NCI-H1436 (cell line): ENCODE measurements at places on chromosomes 2 and 18.

- DNase-seq, result no peak
Observed at GRCh38 chr2:1682181-1682440, 62.2 kb downstream of the PXDN start.

DNA sequence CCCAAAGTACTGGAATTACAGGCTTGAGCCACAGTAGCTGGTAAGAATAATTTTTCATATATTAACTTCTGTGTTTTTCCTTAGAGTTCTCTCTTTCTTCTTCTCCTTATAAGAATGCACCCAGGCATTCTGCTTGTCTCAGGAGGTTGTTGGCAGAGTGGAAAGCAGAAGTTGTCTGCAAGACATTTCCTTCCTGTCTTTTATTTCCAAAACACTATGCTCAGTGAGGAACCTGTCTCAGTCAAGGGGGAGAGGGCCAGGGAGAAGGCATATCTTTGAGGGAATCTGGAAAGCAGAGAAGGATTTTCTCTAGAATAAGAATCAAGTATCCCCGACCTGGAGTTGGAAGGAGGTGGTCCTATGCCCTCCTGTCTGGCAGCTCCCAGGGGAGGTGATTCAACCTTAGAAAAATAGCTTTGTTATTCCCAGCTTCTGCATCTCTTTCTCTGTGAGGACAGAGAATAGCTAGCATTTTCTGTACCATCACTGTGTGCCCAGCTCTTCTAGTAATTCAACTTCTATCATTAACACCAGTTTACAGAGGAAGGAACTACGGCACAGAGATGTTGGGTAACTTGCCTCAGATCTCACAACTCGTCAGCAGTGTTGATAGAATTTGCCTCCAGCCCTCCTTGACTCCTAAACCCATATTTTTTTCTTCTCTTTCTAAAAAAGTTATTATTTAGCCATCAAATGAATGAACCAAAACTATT lies 3.8 kb upstream of the LPIN2 start:
- DNase-seq, result no peak

DNA sequence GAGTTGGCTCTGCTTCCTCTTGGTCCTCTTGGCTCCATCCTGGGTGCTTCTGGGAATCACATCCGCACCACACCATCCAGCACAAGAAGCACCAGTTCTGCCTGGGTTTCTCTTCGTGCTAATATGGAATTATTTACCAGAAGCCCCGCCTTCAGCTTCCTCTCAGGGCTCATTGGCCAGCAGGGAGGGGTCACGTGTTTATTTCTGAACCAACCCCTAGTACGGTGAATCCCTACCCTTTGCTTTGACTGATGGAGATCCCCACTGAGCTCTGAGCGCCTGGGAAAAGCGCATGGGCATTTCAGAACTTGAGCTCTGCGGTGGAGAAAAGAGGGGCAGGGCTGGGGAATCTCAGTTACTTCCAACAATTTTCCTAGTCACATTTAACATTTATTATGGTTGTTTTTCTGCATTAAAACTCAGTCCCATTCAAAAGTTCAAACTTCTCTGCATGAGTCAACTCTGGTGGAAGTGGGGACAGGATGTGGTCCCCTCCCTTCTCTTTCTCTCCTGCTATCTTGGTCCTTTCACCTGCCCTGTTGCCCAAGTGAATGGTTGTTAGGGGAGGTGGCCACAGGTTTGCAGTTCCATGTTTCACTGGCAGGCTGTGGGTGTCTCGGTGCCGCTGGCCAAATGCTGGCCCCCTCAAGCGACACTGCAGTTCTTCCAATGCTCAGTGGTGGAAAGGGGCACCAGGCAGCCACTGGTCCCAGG lies 76.4 kb upstream of the TTC39C start:
- no peak for DNase-seq

- no peak for DNase-seq
Observed at GRCh38 chr18:8063733-8064132, 496.6 kb downstream of the PTPRM start.

- DNase-seq, result no peak
Observed at GRCh38 chr2:224982910-224983711, 59.2 kb downstream of the DOCK10 start.

- no peak for DNase-seq
Observed at GRCh38 chr2:23653326-23653725, 268.3 kb downstream of the KLHL29 start.

DNA sequence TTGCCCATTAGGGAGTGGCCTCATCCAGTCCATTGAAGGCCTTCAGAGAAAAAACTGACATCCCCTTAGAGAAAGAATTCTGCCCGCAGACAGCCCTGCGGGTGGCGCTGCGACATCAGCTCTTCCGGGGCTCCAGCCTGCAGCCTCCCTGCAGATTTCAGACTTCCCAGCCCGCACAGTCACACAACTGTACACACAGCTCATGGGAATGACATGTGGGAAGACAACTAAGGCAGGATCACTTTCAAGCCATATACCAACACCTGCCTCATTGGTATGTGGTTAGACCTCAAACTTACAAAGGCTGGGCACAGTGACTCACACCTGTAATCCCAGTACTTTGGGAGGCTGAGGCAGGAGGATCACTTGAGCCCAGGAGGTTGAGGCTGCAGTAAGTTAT lies 24.8 kb upstream of the TUBB6 start:
- no peak for DNase-seq

DNA sequence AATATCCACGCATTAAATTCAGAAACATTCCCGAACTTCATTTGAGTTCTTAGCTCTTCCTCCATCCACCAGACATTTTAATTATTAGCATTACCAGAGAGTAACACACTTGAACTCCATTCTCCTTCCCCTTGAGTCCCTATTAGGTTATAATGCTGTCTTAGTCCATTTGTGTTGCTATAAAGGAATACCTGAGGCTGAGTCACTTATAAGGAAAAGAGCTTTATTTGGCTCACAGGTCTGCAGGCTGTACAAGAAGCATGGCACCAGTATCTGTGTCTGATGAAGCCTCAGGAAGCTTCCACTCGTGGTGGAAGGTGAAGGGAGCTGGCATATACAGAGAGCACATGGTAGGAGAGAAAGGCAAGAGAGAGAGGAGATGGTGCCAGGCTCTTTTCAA lies 25.4 kb downstream of the TBC1D8 start:
- DNase-seq, result no peak

- no peak for DNase-seq
Observed at GRCh38 chr2:152507907-152508306, 172.9 kb downstream of the FMNL2 start.

GRCh38 chr2:234950730-234951663 lies 820 bp upstream of the SH3BP4 start:
- no peak for DNase-seq

GRCh38 chr2:168517816-168518215 lies 61.7 kb downstream of the CERS6 start:
- no peak for DNase-seq

GRCh38 chr2:194750926-194751325 lies 906.1 kb upstream of the SLC39A10 start:
- DNase-seq, result no peak

- no peak for DNase-seq
Observed at GRCh38 chr2:229178706-229179105, 92.4 kb downstream of the PID1 start.

DNA sequence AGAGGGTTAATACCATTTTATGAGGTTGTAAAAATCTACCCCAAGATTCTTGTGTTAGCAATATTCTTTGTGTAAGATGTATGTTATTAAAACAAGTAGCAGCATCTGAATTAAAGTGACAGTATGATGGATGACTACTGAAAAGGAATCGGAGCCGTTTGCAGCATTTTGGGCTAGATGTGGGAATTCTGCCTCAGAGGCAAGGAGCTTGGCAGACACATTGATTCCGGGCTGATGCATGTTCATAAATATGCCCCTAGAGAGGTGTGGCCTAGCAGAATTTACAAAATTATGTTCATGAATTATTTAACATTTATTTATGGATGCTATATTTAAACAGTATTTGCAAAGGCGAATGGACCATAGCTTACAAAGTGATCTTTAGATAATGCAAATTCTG lies 389.0 kb upstream of the ETAA1 start:
- DNase-seq, result no peak

DNA sequence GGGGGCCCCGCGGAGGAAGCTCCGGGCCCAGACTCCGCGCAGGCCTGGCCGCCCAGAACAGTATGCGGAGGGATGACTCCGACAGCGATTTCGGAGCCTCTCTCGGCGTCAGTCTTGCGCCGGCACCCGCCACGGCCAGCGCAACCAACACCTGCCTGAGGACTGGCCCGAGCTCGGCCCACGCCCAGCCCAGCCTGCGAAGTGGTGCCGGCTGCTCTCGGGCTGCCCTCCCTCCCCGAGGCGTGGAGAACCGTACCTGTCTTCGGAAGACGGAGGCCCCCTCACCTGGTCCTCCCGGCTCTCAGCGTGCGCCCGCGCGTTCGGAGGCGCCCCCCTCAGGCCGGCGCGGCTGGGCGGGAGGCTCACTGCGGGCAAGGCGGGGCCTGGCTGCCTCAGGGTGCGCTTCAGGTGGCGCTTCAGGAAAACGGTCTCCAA lies at the start of gene M1AP:
Gene M1AP (minus strand): TSS at position 322 of the 435 bp plus-strand sequence. CDS start 8,055 bp downstream, outside the sequence.
- DNase-seq, result no peak

DNA sequence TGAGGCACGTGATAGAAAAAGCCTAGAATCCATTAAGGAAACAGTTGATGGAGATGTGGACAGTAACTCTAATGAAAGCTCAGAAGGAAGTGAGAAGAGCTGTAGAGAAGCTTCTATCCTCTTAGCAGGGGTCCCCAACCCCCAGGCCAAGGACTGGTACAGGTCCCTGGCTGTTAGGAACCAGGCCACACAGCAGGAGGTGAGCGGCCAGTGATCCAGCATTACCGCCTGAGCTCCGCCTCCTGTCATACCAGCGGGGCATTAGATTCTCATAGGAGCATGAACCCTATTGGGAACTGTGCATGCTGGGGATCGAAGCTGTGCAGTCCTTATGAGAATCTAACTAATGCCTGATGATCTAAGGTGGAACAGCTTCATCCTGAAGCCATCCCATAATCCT lies 8.7 kb upstream of the IMP4 start:
- no peak for DNase-seq
